ENCODE measurements at places on chromosomes 16 and 17.

DNA sequence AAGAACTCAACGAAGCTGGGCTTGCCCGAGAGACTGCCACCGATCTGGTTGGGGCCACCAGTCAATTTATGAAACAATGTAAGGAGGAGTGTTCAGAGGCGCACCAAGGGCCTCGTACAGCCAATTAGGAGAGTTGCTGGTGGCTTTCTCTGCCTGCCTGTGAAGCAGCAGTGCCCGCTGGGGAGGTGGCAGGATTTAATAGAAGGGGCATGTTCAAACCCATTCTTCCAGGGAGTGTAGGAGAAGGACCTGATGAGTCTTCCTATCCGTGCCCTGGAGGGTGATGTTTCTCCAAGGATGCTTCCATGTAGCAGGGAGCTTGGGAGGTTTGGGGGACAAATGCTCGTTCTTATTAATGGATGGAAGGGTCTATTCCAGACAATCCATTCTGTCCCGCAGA, 178.4 kb downstream of the CCDC182 start:
- no peak for DNase-seq

DNA sequence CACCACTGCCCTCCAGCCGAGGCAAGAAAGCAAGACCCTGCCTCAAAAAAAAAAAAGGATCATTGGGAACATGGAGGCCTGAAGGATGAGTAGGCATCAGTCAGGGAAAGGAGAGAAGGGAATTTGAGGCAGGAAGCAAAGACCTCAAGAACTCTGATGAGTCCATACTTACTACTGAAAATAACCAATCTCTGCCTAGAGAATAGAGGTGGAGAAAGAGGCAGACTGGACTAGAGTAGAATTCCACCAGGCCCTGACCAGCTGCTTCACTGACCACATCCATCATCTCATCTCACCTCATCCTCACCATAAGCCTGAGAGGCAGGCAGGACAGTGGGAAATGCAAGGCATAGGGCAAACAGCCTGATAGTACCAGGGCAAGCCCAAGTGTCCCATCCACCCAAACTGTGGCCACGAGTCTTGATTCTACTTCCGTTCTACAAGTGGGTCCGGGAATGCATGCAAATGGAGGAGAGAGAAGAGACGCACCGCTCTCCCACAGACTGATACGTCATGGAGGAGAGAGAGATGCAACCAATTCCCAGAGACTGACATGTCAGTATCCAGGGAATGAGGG, 17.1 kb downstream of the ANKRD11 start:
- no peak for DNase-seq

DNA sequence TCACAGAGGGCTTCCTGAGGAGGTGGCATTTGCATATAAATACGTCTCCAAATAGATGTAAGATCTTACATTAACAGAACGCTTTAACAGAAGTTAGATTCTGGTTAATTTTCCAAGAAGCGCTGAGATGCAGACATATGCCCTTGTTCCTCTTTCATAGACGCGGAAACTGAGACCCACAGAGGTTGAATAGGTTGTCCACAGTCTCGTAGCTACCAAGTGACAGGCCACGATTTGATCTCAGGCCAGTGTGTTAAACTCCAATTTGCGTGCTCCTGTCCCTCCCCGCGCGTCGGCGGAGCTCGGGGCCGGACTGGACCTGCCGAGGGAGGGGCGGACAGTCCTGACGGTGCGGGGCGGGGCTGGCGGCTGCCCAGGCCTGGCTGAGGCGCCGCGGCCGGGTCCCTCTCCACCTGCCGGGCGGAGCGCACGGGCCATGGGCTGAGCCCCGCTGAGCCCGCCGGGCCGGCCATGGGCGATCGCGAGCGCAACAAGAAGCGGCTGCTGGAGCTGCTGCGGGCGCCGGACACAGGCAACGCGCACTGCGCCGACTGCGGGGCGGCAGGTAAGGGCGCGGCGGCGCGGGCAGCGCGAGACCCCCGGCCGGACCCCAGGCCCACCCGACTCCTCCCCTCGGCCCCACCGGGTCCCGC, at the start of gene ADAP2:
Gene ADAP2 (plus strand): TSS at position 402 of the 653 bp plus-strand sequence. CDS start 70 bp downstream, at position 472.
- peak; percentile 10 for DNase-seq

- no peak for DNase-seq
Measured at GRCh38 chr17:9922012-9922848, 17.2 kb upstream of the RCVRN start.

- peak; percentile 76 for DNase-seq
Measured at GRCh38 chr17:74749279-74750038, 1.0 kb downstream of the NHERF1 start.

DNA sequence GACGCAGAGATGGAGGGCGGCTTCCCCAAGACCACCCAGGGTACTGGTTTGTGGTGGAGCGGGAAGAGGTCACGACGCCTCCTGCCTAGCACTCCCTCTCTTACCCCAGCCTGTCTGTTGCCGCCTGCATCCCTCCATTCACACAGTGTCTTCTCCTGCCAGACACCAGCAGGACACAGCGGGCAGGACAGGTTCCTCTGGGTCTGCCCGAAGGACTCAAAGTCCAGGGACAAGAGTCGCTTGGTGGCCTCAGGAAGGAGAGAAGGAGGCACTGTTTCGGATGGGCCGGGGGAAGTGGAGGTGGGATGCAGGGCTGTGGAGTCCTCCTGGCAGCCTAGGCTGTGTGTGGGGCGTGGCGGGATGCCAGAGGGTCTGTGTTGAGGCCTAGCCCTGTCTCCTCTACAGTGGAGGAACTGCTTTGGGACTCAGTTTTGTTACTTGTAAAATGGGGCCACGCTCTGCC, 19.6 kb upstream of the TNS4 start:
- DNase-seq = peak; percentile 4

GRCh38 chr16:74053312-74053711, 243.3 kb upstream of the PSMD7 start:
- no peak for DNase-seq

DNA sequence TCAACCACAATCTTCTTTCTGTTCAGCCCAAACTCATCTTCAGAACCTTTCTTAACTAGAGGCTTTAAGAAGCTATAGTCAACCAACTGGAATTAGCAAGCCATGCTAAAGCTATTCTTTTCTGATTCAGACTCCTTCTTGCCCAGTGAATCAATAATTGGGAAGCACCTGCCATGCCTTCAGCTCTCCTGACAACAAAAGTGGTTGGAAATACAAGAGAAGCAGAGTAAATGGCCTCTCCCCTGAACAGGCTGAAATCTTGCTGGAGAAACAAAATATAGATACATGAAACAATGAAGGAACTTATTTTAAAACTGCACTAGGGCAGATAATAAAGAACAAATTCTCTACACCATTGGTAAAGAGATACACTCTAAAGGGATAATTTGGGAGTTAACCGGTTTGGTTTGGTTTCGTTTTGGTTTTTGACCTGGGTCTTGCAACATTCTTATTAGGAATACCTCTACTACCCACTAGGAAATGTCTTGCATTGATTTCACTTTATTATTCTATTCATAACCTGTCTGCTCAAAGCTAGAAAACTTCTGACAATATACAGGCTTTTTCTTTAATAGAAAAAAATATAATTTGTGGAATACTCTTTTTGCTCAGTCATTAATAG, 173.6 kb upstream of the DYNLRB2 start:
- DNase-seq = no peak

GRCh38 chr17:40799859-40800258, at the start of gene KRT28:
Gene KRT28 (minus strand): TSS chr17:40799959. CDS start chr17:40799893, 66 bp downstream.
- no peak for DNase-seq

DNA sequence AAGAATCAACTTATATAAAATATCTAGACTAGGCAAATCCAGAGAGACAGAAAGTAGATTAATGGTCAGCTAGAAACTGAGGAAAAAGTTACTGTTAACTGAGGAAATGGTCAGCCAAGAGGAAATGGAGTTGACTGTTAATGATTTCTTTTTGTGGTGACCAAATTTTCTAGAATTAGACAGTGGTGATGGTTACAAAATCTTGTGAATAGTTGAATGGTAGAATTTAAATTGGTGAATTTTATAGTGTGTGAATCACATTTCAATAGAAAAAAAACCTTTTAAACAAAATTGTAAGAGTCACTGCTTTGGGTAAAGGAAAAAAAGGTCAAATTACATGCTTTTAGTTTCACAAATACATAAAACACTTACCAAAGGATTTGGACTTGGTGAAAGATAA, 30.0 kb downstream of the APPBP2 start:
- DNase-seq = no peak

DNA sequence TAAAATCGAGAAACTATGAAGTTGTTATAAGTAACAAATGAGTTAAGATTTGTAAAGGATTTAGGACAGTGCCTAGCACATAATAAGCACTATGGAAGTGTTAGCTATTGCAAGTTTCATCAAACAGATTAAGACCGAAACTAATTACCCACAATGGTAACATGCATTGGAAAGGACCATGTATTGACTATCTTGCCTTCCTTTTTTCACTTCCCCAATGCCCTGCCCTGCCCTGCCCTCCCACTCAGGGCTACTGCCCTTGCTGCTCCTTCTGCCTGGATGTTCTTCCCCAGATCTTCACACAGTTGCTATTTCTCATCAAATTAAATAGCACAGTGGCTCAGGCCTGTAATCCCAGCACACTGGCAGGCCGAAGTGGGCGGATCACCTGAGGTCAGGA, 202.1 kb upstream of the PSMD7 start:
- no peak for DNase-seq

DNA sequence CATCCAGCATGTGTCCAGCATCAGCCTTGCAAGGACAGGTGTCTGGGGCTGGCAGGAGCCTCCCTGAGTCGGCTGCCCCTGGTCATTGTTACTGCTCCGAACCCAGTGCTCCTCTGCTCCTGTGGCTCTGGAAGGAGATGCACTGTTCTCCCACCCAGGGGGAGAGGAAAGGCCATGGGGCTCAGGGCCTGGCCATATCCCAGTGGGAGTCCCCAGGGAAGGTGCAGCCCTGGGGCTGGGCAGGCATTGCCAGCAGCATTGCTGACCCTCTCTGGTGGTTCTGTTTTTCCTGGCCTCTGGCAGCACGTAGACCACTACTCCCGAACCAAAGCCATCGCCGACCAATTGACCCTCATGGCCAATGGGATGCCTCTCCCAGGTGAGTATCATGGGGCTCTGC, 9.6 kb downstream of the SDR42E2 start:
- DNase-seq = no peak

DNA sequence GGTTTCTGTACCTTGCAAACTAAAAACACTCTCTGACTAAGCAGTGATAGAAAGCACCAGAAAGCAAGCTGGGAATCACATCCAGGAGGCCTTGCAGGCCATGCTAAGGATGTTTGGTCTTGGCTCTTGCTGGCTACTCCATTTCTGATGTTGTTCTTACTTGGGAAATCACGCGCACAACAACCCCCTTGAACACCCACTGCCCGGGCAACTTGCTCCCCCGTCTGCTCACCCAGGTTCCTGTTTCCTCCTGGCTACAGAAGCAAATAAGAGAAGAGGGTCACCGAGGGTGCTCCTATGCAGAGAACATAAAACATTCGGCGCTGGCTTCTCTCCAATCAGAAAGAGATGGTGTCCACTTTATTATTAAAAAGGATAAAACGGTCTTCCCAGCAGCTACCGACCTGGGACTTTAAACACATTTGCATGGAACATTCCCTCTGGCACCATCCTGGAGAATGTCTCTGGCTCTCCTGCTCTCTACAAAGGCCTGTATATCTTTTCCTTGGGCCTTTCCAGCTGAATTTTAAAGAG, 271.2 kb upstream of the RPL38 start:
- no peak for DNase-seq

GRCh38 chr17:81044764-81045589, 10.0 kb downstream of the BAIAP2 start:
- no peak for DNase-seq

- no peak for DNase-seq
Measured at GRCh38 chr17:59027750-59028149, 78.9 kb downstream of the TRIM37 start.

DNA sequence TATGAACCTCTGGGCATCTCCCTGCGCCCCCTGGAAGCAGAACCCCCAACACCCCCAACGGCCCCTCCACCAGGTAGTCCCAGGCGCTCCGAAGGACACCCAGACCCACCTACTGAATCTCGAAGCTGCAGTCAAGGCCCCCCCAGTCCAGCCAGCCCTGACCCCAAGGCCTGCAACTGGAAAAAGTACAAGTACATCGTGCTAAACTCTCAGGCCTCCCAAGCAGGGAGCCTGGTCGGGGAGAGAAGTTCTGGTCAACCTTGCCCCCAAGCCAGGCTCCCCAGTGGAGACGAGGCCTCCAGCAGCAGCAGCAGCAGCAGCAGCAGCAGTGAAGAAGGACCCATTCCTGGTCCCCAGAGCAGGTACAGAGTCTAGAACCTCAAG, 1.5 kb downstream of the BCL6B start:
- DNase-seq = no peak

DNA sequence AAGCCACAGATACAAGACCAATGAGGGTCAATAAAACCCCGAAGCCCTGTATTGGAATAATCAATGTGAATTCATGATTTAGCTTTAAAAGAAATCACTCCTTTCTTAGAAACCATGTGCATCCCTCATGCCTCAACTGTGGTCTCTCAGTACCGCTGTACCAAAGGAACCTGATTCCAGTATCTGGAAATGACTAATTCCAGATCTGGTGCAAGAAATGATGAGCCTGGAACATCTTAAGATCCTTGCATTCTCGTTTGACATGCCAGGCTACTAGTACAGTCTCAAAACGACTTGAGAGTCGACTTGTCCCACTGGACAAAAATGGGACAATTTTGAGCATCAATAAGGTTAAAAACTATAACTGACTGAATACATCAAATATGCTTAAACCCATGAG, 21.2 kb downstream of the USP31 start:
- no peak for DNase-seq

DNA sequence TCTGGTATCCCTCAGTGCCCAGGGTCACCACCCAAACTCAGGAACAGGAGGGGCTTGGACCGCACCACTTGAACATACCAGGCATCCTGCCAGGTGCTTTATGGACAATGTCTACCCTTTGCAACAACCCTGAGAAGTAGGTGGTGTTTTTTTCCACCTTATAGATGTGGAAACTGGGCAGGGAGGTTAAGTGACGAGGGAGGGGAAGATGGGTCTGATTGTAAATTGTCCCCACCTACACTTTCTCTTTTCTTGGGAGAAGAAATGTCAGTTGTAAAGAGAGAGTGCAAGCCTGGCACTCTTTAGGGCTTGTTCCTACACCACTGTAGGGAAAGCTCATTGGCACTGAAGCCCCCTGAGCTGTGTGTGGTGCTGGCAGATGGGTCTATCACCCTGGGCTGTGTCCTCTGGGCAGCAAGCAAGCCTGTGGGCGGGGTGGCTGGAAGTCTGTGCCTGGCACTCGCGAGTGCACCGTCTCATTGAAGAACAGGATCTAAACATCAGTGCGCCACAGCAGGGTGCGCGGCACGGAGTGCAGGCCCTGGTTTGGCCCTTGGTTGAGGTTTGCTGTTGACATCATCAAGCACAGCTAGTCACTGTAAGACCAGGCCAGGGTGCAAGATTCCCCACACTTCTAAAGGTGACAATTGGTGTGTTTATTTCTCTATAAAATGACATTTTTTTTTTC, 15.1 kb downstream of the NOD2 start:
- peak; percentile 71 for DNase-seq

GRCh38 chr16:5065813-5066212, at the start of gene C16orf89:
Gene C16orf89 (minus strand): TSS chr16:5065956. CDS start chr16:5065908, 48 bp downstream.
- DNase-seq = no peak
